Right cardiac atrium (tissue), 5 donors: ENCODE measurements at places on chromosomes 5 and 9.

GRCh38 chr5:132658381-132659302 lies 669 bp downstream of the IL13 start:
- DNase-seq = peak; percentile 29

- no peak for DNase-seq
These were observed 51.4 kb downstream of the MRPL36 start for GRCh38 chr5:1748271-1748670.

DNA sequence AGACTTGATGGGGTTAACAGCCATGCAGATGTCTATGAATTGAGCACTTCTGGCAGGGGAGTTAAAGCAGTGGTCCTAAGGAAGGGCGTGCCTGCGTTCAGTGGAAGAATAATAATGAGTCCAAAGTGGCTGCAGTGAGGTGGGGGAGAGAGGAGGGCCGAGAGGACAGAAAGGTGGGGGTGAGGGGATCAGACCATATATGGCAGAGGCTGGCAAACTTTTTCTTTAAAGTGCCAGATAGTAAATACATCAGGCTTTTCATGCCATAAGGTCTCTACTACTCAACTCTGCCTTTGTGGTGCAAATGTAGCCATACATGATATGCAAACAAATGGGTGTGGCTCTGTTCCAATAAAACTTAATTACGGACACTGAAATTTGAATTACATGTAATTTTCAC lies 77.1 kb downstream of the STRBP start:
- DNase-seq = no peak

GRCh38 chr5:9380109-9380508 lies 165.8 kb downstream of the SEMA5A start:
- no peak for DNase-seq

DNA sequence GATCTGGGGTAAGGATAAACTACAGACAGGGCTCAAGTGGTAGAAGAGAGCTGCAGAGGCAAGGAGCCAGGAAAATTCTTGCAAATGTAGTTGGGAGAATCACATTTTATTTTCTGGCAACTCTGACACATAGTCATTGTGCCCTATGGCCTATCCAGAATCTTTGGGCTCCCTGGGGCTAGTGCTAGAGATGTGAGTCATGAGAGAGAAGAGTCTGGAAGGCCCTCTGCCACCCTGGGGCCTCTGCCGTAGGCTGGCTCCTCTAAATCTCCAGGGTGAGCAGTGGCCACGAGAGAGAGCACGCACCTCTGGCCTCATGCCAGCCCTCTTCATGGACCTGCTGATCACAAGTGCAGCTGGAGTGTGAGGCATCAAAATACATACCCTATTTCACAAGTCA lies 74.3 kb upstream of the SSBP2 start:
- peak; percentile 79 for DNase-seq

- peak; percentile 7 for DNase-seq
These were observed 47.7 kb downstream of the HMCN2 start for GRCh38 chr9:130313103-130313858.

DNA sequence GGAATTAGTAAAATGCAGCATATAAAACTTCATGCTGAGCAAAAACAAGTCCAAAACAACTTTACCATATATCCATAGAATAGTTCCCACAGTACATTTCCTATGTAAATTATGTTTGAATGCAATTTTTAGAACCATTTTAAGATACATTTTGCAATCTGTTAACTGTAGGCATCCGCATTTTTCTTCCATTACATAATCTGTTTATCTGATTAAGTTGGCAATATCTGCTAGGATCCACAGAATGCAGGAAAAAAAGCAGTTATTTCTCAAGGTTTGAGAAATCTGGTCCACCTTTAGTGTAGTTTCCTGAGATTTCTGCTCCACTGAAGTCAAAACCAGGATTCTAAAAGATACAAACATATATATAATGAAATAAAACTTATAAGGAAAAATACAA lies 6.2 kb downstream of the NUDCD2 start:
- no peak for DNase-seq
